ENCODE measurements at places on chromosomes 6 and 20.

- DNase-seq: no peak
These were observed 502.1 kb downstream of the PKHD1 start for GRCh38 chr6:51585264-51585663.

- DNase-seq: no peak
These were observed 49.7 kb upstream of the IFNGR1 start for GRCh38 chr6:137268911-137269310.

DNA sequence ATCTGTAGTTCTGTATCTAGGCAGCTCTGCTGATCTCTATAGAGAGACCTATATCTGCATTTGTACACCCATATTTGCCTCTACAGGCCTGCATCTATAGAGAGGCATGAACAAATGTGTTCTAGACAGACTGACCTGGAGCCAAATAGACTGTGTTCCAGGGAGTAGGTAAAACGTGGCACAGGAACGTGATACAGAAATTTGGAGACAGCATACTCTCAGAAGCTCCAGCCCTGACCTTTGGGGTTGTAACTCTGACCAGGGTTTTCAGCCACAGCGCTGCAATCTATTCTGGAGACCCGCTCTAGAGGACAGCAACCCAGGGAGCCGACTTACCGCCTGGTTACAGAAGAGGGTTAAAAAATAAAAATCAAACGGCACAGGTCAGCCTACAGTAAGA lies 983 bp downstream of the RBBP9 start:
- no peak for DNase-seq

DNA sequence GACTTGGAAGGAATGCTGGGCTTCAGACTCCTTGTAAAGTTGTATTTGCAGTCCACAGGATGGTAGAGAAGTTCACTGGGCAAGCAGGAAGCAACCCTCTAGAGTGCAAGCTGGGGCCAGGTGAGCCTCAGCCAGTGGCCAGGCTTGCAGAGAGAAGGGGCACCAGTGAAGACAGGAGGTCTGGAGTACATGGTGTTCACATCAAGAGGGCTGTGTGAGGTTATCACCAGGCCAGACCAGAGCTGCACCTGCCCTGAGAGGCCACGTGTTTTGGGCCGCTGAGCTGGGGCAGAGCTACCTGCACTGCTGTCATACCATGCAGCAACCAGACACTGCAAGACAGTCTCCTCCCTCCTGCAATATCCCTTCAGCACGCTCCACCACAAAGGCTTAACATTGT lies 79.0 kb downstream of the SH3BGRL2 start:
- no peak for DNase-seq

DNA sequence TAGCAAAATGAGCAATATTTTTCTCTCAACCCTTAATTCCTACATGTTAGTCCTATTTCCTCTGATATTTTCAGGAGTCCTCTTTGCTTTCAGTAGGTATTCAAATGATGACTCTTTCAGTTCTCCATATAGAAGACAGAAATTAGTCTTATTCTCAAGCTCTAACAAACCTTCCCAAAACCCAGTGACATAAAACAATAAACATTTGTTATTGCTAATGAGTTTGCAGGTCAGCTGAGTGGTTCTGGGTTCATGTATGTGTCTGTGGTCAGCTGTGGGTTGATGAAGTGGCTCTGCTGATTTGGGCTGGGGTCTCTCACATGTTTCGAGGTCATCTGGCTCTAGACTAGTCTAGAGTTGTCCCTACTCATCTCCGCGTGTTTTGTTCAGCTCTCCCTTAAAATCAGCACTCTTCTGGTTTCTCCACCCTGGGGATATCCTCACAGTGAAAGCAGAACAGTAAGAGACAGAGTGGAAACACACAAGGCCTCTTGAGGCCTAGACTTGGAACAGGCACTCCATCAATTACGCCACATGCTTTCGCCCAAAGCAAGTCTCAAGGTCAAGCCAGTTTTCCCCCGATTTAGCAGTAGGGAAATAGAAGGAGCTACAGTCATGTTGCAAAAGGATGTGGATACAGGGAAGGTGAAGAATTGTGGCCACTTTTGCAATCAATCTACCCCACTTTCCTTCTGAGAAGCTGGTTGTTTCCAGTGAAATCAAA lies 273.0 kb downstream of the PLCB1 start:
- no peak for DNase-seq

DNA sequence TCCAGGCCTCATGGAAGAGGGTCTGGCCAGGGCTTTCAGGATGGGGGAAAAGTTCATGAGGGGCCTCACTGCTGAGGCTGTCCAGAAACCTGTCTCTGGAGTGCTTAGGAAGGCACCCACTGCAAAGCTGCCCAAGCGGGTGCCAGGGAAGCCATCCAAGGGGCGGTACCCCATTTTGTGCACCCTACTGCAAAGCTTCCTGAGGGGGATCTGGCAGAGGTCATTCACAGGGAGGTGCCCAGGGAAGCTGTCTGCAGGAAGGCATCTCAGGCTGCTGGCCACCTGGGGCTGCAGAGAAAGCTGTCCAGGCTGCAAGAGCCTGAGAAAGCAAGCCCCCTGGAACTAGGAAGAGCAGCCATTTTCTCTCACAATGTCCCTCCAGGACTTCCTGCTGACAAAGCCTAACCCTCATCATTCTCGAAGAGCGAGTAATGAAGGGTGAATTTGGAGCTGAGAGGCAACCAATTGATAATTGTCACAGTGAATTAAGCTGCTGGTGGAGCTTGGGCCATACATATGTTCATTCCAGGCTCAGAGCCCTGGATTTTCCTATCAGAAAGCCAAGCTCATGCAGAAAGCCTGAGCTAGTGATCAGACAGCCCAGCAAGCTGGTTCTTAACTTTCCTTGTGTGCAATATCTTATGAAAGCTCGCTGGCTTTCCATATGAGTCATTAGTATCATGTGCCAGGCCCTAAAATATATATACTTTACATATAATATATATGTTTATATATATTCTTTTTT lies 62.2 kb upstream of the SLC22A16 start:
- no peak for DNase-seq

GRCh38 chr6:140736231-140736630 lies 1361.8 kb upstream of the CITED2 start:
- DNase-seq: no peak

DNA sequence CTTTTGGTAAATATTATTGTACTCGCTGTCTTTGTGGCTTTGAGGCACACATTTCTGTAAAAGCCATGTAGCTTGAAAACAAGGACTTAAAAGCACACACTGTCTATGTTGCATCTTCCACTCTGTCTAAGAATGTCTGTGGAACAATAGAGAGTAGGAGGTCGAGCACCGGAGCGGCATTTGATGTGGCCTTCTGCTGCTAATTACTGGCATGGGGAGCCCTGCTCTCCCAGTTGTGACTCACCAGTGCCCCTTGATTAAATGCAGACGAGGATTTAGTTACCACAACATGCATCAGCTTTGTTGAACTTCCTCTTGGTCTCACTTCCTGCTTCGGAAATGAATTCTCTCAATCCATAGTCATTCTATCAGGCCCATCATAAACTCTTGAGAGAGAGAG lies 680.7 kb upstream of the SLC35B3 start:
- DNase-seq: no peak

- DNase-seq: no peak
These were observed 33.2 kb downstream of the PHACTR1 start for GRCh38 chr6:12749531-12750379.

GRCh38 chr6:98931696-98932095 lies 16.1 kb downstream of the FBXL4 start:
- no peak for DNase-seq

- no peak for DNase-seq
These were observed 133.1 kb downstream of the BCAS1 start for GRCh38 chr20:53937339-53937741.

DNA sequence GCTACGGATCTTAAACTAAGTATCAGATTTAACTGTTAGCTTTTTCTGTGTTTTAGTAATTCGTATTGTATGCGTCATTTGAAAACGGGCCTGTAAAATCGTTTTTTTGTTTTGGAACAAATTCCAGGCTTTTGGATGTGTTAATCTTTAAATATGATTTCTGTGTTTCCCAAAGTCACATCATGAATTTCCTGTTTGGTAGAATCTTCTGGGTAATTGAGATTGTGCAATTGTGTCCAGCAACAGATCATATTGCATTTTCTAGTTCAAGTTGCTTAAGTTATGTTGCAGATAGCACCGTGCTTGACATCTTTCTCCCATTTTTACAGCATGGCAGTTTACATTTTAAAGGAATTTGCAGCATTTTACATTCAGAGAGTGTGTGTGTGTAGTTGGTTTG lies 1.9 kb downstream of the MAPK14 start:
- DNase-seq: no peak

DNA sequence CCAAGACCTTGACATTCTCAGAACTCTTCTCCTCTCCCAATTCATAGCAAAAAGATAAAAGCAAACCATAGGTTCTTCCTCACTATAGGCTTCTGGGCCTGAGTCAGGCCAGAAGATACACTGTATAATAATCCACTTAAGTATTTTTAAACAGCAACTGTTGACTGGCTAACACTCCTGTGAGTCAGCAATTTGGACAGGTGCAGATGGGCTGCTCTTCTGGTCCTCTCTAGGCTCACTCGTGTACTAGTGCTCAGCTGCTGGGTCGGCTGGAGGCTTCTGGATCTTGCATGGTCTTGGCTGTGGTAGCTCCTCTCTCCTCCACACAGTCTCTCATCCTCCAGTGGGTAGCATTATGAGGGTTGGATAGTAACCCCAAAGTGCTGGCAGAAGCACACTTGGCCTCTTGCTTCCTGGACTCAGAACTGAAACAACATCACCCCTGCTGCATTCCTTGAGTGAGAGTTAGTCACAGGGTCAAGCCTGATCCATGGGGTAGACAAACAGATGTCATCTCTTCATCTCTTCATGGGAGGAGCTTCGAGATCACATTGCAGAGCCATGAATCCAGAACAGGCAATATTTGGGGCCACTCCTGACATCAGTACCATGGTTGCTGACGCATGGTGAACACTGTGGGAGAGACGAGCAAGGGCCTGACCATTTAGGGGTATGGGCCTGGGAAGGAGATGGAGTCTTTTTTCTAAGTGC lies 86.9 kb downstream of the C6orf118 start:
- DNase-seq: no peak

GRCh38 chr6:39393075-39393474 lies 70.6 kb upstream of the KCNK16 start:
- DNase-seq: no peak

DNA sequence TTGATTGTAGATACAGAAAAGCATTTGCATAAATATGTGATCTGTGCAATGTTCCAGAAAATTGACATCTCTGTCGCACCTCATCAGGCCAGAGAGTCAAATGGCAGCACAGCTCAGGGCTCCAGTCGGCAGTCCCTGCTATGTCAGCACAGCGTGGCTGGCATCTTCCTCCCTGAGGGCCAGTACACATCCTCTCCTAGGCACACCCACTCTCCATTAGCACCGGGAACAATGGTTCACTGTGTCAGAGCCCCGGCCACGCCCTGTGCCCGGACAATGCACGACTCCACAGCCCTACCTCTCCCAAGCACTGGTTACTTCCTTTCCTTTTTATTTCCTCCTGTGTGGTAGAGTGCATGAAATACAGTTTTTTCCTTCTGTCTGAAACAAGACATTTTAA lies 114.9 kb downstream of the FOXC1 start:
- DNase-seq: no peak

GRCh38 chr6:125312478-125312877 lies 10.7 kb upstream of the HDDC2 start:
- DNase-seq: no peak

- DNase-seq: no peak
These were observed 158.1 kb downstream of the SMOC2 start for GRCh38 chr6:168599118-168599494.

- DNase-seq: no peak
These were observed 16.3 kb downstream of the LRRC1 start for GRCh38 chr6:53811082-53811481.

- no peak for DNase-seq
These were observed 21.9 kb upstream of the CHMP4B start for GRCh38 chr20:33789109-33789857.

GRCh38 chr6:43269273-43270007 lies 26.2 kb downstream of the TTBK1 start:
- peak; percentile 44 for DNase-seq

DNA sequence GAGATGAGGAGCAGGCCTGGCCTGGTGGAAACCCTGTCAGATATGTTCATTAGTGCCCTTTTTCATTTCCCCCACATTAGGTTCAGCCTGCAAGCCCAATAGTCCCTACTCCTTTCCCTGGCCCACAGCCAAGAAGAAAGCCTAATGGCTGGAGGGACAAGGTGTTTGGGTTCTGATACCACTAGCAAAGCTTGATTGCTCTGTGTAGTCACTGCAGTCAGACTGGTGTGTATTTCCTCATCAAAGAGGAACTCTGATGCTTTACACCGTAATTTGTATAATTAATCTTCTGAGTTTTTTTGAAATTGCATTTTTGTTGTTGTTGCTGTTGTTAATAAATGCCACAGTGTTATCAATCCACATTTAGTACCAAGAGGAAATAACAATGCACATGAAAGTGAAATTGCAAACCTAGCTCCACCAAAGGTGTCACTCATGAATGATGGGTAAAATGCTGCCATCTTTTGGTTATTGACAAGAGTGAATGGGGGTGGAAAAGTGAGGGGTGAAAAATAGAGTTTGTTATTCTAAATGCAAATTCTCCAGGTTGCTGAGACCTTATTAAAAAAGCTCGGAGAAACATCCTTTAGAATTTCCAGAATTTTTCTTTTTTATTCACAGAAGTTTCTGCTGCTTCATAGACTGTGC lies 320.2 kb upstream of the POU3F2 start:
- no peak for DNase-seq

- no peak for DNase-seq
These were observed 29.1 kb upstream of the YWHAB start for GRCh38 chr20:44856442-44856841.

DNA sequence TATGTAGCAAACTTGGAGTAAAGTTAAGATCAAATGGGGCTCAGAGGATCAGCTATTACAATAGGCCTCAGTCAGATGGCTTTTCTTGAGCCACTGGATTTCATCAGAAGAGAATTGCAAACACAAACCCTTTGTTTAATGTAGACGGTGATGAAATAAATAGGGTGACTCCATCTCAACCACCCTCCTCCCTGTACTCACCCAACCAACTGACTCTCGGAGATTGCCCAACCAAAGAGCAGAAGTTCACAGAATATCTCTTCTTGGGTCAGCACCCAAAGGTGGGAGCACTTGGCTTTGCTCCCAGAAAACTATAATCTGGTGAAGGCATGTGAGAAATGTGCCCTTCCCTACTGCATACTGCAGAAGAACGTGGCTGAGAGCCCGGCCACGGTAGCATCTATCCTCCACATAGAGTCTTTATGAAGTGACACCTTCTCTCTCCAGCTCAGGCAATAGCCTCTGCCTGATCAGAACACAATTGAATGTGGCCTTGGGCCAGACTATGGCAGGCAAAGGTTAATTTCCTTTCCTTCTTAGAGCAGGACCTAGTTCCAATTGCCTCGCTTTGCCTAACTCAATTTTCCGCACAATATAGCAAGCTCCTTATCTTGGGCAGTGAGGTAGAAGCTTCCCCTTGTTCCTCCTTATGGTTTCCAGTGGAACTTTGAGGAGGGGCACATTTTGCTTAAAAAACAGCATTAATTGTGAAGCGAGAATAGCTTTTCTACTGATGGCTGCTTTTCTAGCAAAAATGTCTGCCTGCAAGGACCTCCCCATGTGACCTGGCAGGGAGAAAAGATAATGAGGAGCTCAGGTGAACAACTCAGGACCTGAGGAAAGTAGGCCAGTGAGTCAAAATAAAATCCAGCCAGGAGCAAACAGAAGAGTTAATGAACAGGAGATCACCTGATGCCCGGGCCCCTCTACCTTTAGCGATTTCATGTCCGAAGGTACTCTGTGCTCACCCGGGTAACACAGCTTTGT lies 79.4 kb downstream of the GFOD1 start:
- DNase-seq: no peak

Data from activated CD4-positive, alpha-beta T cell treated with anti-CD3 and anti-CD28 coated beads for 48 hours (primary cell).